A549 (cell line): ENCODE measurements at places on chromosomes 16 and 17. TPM values are rescaled to one million over a fixed set of nuclear protein-coding genes. Genes with fewer than 3 reads are reported as not detected.

TNFSF12 gene
- polyA plus RNA-seq = 7.9 to 9.9 TPM (median 9.7 TPM) in 3 replicates

RNF222 gene
- not detected in 3 replicates for polyA plus RNA-seq

SLC47A2 gene
- polyA plus RNA-seq = 0.16 to 0.27 TPM (median 0.22 TPM) in 3 replicates

- no peak for DNase-seq
Measured at GRCh38 chr16:75298267-75298666, 46.8 kb upstream of the BCAR1 start.
